ENCODE measurements at places on chromosomes 16 and 17.
A peak's percentile ranks its signal among the peaks of the same experiment; 100 is the strongest.

- no peak for DNase-seq
Observed at GRCh38 chr16:70467113-70467512, 12.7 kb downstream of the FCSK start.

DNA sequence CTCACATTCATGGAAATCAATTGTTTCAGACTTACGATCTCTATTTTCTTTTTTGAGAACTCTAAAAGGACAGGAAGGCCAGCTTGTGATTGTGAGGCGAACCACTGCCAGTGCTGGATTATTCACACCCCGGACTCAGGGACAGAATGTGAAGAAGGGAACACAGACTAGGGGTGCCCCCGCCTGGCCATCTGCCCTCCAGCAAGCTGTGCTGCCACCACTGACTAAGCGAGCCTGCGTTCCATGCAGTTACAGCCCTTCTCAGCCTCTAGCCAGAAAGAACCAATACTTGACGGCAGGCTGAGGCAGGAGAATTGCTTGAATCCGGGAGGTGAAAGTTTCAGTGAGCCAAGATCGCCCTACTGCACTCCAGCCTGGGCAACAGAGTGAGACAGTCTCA lies 2.8 kb downstream of the HAGH start:
- DNase-seq: no peak

GRCh38 chr16:50632927-50633800 lies 47.9 kb downstream of the SNX20 start:
- DNase-seq: no peak

- no peak for DNase-seq
Observed at GRCh38 chr16:89011909-89012621, 35.1 kb upstream of the CBFA2T3 start.

GRCh38 chr17:19264681-19265080 lies 27.5 kb downstream of the EPN2 start:
- no peak for DNase-seq

DNA sequence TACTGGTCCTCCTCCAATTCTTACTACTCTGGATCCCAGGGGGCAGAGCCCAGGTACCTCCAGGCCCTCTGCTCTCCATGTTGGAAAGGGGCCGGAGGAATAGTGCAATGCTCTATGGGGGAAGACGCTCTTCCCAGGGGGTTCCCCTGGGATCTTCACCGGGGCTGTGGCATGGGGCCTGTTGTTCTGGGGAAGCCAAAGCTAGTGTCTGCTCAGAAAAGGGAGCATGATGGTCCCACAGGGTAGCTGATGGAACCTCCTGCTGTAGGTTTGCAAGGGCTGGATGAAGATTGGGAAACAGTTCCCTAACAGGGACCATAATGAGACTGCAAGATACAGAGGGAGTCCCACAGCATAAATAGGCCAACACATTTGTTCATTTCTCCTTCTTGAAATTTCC lies 114.7 kb downstream of the IRX5 start:
- no peak for DNase-seq

GRCh38 chr17:12088035-12088434 lies 67.4 kb downstream of the MAP2K4 start:
- no peak for DNase-seq

GRCh38 chr16:58471209-58471975 lies 28.6 kb upstream of the NDRG4 start:
- no peak for DNase-seq

DNA sequence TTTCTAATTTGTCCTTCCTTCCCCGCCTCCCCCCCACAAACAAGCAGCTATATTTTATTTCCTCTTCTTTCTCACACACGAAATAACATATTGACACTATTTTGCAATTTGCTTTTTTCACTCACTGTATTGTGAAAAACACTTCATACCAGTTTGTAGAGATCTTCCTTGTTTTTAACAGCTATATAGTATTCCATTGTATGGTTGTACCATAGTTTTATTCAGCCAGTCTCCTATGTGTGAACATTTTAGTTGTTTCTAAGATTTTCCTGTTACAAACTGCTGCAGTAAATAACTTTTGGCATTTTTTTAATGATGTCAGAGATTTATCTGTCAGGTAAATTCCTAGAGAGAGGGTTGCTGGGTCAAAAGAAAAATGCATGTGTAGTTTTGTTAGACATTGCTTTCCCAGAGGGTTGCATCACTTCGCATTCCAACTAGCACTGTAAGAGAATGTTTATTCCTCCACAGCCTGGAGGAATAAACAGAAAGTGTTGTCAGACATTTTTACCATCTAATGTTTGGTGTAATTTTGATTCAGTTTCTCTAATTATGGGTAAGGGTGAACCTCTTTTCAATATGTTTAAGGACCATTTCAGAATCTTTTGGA lies 101.2 kb downstream of the MRTFB start:
- DNase-seq: no peak

DNA sequence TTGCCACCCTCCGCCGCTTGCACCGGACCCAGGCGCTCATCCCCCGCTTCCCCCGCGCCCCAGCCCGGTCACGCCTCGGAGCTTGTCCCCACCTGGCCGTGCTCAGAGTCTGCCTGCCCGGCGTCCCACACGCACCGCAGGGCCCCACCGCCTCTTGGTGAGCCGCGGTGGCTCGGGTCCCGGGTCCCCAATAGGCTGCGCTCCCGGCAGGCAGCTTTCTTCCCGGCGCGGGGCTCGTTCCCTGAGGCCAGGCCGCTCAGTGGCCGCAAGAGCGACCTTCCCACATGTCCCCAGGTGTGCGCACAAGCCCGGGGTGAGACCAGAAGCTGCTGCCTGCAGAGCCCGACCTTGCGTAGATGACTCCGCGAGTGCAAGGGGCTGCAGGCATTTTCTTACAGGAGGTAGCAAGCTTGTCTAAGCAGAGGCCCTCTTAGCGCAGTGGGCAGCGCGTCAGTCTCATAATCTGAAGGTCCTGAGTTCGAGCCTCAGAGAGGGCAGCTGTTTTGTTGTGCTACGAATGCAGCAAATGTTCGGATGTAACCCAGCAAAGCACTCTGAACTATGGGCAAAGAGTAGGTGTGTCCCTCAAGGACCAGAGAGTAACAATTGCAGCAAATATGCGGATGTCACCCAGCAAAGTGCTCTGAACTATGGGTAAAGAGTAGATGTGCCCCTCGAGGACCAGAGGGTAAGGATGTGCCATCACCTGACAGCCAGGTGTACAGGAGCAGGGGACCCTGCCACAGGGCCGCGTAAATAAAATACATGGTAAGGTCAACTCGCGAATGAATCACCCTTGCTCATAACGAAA lies 15.6 kb downstream of the TLE7 start:
- DNase-seq: no peak

DNA sequence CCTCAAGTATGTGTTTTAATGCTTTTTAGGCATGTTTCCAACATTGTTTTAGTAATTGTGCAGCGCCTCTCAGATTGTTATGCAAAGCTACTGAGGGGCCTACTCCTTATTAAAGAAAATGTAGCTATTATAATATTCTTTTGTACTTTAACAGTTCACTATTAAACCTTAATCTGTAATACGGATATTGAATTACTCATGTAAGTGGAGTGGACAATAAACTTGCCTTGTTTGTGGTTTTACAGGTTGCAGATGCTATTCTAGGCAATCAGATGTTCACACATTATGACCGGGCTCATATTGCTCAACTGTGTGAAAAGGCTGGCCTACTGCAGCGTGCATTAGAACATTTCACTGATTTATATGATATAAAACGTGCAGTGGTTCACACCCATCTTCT lies 41.0 kb downstream of the PTRH2 start:
- DNase-seq: no peak

GRCh38 chr16:8855051-8855786 lies 13.6 kb downstream of the CARHSP1 start:
- DNase-seq: no peak

DNA sequence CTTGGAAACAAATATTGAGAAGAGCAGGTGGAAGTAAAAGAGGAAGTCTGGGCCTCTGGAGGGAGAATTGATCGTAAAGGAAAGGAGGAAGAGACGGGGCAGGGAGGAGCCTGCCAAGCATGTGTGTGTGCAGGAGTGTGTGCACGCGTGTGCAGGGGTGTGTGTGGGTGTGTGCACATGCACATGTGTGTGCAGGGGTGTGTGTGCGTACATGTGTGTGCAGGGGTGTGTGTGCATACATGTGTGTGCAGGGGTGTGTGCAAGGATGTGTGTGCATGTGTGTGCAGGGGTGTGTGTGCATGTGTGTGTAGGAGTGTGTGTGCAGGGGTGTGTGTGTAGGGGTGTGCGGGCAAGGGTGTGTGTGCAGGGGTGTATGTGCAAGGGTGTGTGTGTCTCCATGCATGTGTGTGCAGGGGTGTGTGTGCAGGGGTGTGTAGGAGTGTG lies 10.0 kb downstream of the CEP295NL start:
- DNase-seq: no peak

- no peak for DNase-seq
Observed at GRCh38 chr17:41098481-41098880, 539 bp upstream of the KRTAP4-8 start.

DNA sequence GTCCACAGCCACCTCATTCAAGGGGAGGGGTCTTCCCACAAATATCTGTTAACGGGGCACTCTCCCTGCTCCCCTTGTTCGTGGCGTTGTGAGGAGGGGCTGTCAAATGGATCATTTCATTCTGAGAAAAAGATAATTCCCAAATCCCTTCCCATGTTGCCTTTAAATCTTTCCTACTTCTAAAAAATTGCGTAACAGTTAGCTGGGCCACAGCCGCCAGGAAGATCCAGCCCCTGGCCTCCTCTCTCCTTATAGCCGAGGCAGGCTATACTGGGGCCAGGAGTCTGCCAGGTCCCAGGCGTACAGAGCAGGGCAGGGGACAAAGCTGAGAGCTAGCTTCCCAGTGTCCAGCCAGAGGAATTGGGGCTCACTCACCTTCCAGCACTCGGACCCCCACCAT lies 430 bp downstream of the C16orf89 start:
- no peak for DNase-seq

DNA sequence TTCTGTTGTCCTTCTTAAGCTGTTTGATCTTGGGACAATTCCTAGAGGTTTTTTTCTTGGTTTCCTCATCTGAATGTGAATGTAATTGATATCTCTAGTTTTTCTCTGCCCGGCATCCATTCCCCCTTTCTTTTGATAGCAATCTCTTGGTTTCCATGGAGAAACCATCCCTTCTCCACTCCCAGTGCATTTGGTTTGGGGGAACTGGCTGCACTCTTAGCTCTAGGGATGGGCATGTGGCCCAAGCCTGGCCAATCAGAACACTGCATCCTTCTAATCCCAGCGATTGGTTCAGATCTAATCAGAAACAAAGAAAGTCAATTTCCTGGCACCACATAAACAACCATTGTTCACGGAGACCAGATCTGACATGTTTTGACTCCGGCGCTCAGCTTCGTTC lies 45.1 kb downstream of the IRX3 start:
- no peak for DNase-seq

GRCh38 chr17:41835800-41836549 lies at the start of gene NT5C3B:
Gene NT5C3B (minus strand): TSS chr17:41836232. CDS start chr17:41836193, 39 bp downstream.
- peak; percentile 40 for DNase-seq

DNA sequence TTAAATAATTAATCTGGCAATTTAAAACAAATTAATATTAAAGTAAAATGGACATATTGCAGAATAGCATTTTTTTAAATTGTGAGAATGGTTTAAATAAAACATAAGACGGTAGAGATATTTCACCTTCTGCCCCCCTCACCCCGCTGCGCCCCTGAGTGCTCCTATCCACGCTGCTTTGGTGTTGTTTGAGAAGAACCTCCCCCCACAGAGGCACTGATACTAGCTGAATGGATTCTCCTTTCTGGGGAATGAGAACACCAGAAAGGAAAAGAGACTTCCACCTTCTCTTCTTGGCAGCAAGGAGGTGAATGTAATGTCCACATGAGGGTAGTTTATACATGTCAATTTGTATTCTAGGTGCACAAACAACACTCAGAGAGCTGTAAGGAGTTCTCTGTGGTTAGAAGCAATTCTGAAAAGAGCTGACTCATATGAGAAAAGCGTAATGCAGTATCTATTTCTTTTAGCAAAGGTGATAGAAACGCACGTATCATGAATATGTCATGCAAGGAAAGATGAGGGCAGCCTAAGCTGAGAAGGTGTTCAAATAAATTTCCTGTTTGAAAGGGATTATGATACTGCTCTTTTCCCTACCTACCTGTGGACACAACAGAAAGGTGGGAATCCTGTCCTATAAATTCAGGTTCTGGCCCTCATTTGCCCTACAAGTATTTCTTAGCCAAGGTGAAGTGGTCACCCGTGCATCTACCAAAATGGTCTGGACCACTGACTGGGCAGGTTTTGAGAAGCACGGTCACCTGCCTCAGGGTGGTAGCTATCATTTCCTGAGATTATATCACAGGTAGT lies 126.9 kb downstream of the PARN start:
- DNase-seq: no peak

DNA sequence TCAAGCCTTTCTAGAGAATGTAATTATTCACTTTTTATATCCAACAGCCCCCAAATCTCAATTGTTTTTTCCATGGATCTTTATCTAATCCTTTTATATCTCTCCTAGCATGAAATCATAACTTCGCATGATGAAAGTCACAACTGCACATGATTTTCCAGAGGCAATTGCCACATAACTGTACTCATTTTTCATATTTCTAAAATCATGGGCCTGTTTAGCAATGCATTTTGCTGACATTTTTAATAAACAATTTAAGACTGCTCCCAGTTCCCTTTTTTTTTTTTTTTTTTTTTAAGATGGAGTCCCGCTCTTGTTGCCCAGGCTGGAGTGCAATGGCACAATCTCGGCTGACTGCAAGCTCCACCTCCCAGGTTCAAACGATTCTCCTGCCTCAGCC lies 83.5 kb downstream of the VMP1 start:
- DNase-seq: no peak

GRCh38 chr17:18949566-18949965 lies 2.4 kb upstream of the SLC5A10 start:
- DNase-seq: no peak

DNA sequence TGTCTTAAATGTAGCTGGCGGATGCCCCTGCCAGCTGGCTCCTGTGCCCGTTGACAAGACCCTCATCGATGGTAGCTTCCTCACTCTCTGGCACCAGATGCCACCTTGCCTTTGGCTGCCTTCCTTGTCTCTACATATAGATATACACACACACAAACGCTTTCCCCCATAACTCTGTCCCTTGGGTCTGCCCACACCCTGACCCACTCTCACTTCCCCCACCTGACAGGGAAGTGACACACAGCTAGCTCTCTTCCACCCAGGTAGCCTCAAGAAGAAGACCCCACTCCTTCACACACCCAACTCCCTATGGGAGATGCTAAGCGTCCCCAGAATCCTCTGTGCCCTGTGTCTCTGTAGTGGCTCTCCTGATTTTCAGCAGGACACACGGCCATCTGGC lies 25.6 kb downstream of the JUP start:
- no peak for DNase-seq

Data from activated CD8-positive, alpha-beta memory T cell treated with anti-CD3 and anti-CD28 coated beads for 1 hour (primary cell).